ENCODE measurements at places on chromosomes 12 and 14. TPM values are rescaled to one million over a fixed set of nuclear protein-coding genes. Genes with fewer than 3 reads are reported as not detected.

- no peak for DNase-seq
Observed at GRCh38 chr14:62694075-62694474, 351.2 kb downstream of the KCNH5 start.

- DNase-seq = no peak
Observed at GRCh38 chr12:112685321-112685720, 106.2 kb upstream of the RPH3A start.

The GALNT16 gene
- 0.14 TPM for total RNA-seq

DNA sequence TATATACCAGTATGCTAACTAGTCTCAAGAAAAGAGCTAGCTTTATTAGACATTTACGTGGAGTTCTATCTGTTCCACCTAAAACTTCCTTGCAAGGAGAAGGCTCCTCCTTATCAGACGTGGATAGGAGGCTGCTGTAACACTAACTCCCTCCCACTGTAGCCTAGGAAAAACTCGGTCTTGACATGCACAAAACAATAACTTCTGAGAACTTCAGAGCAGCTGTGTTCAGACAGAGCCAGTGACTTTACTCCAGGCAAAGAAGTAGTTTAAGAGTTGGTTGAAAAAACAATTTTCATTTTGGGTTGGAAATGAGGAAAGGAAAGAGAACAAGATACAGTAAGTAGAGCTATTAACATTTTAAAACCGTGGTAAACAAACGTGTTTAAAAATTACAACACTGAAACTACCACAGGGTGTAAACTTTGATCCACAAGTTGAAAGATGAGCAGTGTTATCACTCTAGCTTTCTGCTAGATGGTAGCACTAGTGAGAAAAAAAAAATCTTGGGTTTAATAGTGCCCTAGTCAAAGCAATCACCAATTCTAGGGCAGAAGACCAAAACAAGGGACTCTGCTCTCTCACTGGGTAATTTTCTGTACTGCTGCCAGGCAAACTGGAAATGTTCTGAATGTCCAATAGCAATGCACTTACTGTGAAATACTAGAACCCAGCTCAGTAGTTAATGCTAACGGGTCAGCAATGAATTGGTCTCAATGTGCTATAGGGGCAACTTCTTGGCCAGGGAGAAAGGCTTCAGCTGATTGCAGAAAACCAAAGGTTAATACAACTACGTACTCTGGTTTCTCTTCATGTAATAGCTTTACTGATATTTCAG lies 2.4 kb downstream of the ATF7 start:
- DNase-seq = no peak

DNA sequence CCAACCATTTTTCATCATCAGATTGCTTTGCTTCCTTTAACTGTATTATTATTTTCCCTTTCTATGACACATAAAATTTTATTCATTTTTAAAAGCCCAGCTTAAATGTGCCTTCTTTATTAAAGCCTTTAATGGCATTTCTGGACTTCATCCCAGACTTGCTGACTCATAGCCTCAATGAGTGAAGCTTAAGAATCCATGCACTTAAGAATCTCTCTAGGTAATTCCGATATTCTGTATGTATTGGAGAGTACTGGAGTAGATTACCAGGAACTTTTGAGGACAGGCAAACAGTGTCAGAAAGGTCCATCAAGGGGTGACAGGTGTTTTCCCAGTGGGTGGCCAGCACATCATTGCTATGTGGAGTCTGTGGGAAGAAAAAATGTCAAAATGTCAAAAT lies 107.9 kb downstream of the PTPRQ start:
- no peak for DNase-seq

- DNase-seq = no peak
Observed at GRCh38 chr12:103640831-103641230, 53.8 kb downstream of the STAB2 start.

The CELA1 gene
- total RNA-seq = 0.18 TPM

GRCh38 chr12:13187399-13187798 lies 9.1 kb upstream of the EMP1 start:
- no peak for DNase-seq

The CCDC177 gene
- not detected for total RNA-seq

DNA sequence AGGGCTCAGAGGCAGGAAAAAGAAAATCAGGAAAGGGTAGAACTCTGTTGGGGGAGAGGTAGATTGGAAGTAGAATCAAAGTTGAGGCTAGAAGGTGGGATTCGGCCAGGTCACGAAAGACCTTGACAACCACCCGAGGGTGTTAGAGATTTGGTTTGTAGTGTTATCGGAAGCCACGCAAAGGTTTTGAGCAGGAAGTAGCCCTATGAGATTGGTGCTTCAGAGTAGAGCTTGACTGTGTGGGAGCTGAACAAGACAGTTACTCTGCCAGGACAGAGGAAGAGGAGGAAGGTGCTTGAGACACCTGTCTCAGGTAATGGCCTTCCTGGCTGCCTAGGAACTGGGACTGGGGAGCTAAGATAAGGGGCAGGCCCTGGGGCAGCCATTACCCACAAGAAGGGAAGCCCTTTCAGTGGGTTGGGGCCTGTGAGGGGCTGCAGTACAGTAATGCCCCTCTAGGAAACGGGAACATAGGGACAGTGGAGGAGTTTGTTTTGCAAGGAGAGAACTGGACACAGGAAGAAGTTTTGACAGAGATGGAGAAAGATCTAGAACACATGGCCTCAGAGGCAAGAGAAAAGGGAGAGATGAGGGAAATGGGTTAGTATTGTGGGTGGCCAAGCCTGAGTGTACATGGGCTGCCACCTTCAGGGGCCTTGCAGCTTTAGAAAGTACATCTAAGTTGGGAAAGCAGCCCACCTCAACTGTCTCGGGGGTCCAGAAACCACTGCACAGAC lies 73.5 kb downstream of the RIN3 start:
- DNase-seq = no peak

DNA sequence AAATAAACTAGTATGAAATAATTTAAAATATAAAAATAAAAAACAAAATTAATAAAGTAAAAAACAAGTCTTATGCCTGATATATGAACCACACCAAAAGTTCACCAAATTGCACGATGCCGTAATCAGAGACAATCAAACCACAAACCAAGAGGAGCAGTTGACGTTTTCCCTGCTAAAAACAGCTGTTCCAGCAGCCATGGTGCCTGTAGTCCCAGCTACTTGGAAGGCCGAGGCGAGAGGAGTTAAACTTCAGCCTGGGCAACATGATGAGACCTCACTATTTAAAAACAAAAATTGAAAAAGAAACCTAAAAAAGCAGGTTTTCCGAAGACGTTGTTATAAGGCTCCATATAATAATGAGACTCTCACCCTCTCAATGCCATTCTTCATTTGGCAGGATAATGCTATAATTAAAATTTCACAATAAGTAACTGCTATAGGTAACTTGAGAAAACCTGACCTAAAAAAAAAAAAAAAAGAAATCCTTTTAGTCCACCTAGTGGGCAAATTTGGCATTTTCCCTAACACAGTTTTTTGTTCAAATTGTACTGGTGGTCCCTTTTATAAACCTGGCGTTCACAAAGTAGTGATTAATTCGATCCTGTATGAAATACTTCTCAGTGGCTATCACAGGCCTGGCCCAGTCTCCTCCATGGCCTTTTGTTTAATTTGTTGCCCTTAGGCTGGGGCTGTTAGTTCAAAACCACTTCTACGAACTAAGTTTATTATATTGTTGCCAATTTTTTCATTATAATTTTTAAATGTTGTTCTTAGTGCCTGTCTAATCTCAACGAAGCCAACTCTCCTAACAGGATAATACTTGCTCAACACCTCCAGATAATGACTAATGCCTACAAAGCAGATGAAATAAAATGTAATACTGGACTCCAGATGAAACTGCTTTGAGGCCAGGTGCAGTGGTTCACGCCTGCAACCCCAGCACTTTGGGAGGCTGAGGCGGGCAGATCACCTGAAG lies 62.1 kb downstream of the TNFAIP2 start:
- no peak for DNase-seq

The LRP1 gene
- 1.8 TPM for total RNA-seq

The GYS2 gene
- total RNA-seq = not detected
